NCI-H1694 treated with DMSO at 0.1 percent for 48 hours (cell line): ENCODE measurements at places on chromosomes 7 and 10.

DNA sequence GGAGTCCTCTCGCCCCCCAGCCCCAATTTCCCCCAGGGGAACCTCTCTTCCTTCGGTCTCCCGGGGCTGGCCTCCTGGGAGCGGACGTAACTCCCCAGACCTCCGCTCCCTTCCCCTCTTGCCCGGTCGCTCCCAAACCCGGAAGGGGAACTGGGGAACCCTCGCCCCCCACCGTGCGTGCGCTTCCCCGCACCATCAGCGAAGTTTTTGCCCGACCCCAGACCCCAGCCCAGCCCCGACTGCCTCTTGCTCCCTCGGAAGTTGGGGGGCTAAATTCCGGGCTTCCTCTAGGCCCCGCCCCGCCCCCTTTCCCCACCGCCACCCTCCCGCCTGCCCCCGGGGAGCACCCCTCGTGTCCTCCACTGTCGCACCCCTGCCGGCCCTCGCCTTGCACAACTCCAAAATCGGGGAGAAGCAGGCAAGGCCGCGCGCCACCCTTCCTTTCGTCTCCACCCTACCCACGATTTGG lies 436 bp downstream of the GNB2 start:
- no peak for DNase-seq

DNA sequence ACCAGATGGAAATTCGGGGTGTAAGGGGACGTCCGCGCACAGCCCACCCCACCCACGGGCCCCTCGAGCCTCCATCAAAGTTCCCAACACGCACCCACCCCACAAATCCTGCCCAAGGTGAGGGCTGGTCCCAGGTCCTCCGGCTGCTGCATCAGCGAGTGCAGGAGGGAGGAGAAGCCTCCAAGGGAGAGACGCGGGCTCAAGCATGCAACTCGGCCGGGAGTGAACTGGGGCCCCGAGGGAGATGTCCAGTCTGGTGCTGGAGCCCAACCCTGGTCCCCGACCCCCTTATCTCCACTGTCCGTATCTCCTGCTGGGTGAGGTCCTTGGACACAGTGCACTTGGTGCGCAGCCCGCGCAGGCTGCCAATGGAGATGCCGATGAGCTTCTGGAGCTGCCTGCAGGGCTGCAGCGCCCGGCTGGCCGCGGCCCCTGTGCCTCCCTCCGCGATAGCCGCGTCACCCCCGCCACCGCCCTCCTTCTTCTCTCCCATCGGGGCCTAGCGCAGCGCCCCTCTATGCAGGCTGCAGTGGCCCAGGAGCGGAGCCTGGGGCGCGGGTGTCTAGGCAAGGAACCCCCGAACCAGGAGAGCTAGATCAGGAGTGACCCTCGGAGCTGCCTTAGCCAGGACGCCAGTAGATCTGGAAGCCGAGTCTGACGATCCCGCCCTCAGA lies 489.2 kb downstream of the ZNF33B start:
- DNase-seq, result no peak

- no peak for DNase-seq
Observed at GRCh38 chr10:131160219-131160875, 151.2 kb downstream of the TCERG1L start.

DNA sequence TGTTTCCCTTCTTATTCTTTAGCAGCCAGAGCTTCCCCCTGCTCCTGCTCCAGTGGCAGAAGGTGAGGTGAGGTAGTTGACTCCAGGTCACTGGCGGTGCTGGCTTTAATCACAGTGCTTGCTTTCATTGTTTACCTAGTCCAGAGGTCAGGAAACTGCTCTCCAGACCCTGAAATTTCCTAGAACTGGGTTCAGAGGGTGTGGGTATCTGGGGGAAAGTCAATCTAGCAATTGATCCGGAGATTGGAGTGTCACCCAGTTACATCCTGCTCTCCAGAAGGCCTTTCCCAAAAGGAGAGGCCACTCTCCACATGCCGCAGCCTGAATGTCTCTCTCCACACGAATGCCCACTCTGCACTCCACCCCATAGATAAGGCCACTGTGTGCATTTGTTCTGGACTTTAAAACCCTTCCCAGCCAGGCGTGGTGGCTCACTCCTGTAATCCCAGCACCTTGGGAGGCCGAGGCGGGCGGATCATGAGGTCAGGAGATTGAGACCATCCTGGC lies 2.1 kb upstream of the MBL2 start:
- DNase-seq, result no peak

DNA sequence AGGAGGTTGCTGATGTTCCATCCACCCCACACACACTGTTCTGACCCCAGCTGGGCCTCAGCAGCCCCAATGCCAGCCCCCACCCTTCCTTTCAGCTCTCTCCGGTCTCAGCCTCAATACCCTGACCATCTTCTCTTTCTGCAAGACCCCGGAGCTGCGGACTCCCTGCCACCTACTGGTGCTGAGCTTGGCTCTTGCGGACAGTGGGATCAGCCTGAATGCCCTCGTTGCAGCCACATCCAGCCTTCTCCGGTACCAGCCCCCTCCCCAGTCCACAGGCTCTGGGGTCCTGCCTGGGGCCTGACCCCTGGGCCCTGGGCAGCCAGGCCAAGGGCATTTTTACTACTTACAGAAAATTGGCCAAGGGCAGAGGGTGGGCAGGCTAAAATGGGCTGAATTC lies 2.6 kb downstream of the RGR start:
- DNase-seq, result no peak

- no peak for DNase-seq
Observed at GRCh38 chr10:7444551-7445121, 33.8 kb upstream of the SFMBT2 start.

- DNase-seq, result peak; percentile 47
Observed at GRCh38 chr7:97145068-97145467, 27.6 kb downstream of the SDHAF3 start.

- DNase-seq, result no peak
Observed at GRCh38 chr7:107622429-107622828, 38.2 kb upstream of the SLC26A4 start.

- no peak for DNase-seq
Observed at GRCh38 chr10:133160826-133161471, 930 bp downstream of the KNDC1 start.

DNA sequence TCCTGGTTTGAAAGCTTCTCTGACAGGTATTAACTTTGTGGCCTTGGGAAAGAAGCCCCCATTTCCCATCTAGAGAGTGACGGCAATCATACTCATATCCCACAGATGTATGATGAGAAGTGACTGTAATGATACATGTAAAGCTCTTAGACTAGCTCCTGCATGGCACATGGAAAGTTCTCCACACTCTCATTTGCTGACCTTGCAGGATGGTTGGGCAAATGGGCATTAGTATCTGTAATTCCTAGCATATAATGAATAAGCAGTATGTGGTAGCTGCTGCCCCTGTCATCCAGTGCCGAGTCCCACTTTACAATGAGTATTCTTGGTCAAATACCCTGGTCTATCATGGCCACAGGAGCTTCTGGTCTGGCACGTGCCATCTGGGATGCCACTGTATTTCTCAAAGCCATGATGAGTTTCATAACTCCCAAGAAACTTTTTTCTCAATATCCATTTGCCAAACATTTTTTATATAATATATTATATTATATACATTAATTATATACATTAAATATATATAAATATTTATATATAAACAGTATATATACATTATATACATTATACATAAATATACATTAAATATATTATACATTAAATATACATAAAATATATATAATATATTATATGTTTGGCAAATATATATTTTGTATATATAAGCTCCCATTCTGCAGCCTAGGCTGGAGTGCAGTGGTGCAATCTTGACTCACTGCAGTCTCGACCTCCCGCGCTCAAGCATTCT lies 106.5 kb upstream of the FZD1 start:
- DNase-seq, result no peak

DNA sequence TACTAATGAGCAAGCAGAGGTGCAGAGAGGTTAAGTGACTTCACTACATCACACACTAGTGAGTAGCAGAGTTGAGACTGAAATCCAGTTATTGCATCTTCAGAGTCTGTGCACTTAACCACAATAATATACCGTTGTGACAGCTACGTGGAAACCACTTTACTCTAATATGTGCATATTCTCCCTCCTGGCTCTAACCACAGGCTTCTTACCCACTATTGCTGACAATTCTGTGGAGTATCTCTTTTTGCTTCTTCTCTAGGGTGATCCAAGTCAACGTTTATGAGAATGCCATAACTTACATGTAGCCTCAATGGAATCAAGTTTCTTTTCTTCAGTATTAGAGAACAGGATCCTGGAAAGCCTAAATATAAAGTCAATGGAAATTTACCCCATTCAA lies 64.2 kb upstream of the MEOX2 start:
- DNase-seq, result no peak

GRCh38 chr10:35870665-35871310 lies 228.7 kb upstream of the FZD8 start:
- no peak for DNase-seq

DNA sequence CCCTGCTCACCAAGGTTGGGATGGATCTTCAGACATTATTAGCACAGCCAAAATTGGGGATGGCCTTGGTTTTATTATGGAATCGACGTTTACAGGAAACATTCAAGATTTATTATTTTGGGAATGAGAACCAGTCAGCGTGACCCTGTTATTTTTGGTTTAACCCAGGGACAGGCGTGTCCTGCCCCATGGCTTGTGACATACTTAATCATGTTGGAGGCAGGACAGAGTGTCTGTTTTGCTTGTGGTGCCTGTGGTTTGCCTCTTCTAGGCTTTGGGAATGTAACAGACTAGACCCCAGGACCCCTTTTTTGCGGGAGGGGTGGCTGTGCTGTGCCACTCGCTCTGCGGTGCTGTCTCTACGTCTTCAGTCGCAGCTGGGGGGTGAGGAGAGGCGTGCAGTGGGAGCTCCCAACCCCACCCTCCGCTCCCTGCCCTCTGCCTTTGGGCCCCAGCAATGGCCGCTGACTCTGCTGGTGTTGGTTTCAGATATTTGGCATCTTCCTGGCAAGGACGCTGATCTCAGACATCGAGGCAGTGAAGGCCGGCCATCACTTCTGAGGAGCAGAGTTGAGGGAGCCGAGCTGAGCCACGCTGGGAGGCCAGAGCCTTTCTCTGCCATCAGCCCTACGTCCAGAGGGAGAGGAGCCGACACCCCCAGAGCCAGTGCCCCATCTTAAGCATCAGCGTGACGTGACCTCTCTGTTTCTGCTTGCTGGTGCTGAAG lies 20.1 kb upstream of the SH2D4B start:
- DNase-seq, result no peak

DNA sequence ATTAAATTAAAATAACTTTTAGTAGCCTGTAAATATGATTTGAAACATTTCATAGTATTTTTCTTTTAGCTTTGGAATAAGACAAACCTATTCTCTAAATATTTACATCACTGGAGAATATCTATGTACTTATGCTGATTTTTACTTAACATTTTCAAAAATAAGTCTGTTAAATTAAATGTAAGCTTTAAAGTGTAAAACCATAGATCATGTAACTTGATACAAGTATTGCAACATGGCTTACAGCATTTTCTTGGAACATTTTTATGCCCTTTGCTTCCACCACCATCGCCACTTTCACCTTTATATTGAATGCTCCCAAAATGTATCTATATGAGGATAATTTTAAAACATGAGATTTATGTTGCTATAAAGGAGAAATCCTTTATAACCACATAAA lies 427.1 kb downstream of the GFRA1 start:
- DNase-seq, result no peak

GRCh38 chr10:1560535-1561192 lies 176.7 kb downstream of the ADARB2 start:
- DNase-seq, result no peak

DNA sequence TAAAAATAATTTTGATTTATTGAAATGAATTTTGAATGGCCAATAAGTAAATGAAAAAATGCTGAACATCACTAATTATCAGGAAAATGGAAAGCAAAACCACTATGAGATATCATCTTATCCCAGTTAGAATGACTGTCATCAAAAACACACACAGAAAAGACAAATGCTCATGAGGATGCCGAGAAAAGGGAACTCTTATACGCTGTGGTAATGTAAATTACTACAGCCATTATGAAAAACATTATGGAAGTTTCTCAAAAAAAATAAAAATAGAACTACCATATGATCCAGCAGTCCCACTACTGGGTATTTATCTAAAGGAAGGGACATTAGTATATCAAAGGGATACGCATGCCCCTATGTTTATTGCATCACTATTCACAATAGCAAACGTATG lies 15.8 kb downstream of the SCIN start:
- DNase-seq, result no peak

DNA sequence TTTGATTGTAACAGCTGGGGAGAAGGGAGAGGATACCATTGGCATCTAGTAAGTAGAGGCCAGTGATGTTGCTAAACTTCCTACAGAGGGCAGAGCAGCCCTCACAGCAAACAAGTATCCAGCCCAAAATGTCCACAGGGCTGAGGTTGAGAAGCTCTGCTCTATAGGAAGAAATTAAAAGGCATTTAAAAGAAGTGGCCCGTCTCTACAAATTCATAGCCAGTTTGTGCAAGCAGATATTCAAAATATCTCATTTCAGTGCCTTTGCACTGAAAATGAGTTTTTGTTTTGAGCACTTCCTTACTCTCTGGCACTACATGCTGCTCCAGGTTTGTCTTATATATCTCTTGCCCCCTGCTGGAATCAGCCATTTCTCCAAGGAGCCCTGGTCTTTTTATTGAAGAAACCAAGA lies 330.0 kb downstream of the BBS9 start:
- peak; percentile 23 for DNase-seq

- no peak for DNase-seq
Observed at GRCh38 chr10:120279196-120279595, 177.8 kb upstream of the PLPP4 start.

DNA sequence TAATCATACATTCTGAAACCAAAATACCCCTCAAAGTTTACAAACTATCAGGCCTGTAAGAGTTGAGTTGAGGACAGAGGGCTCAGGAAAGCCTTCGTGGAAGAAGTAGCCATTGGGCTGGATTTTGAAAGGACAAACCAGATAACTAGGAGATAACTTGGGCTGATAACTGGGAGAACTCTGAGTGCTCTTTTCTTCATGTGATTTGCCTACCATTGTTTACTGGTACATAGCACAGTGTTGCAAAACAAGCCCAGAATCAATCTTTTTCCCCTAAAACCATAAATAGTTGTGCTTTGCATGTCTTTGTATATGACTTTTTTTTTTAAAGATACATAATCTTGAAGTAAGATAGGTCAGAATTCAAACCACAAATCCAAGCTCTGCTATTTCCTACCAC lies 106.7 kb upstream of the ITGB1 start:
- no peak for DNase-seq

GRCh38 chr7:29285444-29285793 lies 90.8 kb downstream of the CHN2 start:
- DNase-seq, result no peak

GRCh38 chr10:70492786-70493659 lies 14.5 kb downstream of the PALD1 start:
- no peak for DNase-seq

DNA sequence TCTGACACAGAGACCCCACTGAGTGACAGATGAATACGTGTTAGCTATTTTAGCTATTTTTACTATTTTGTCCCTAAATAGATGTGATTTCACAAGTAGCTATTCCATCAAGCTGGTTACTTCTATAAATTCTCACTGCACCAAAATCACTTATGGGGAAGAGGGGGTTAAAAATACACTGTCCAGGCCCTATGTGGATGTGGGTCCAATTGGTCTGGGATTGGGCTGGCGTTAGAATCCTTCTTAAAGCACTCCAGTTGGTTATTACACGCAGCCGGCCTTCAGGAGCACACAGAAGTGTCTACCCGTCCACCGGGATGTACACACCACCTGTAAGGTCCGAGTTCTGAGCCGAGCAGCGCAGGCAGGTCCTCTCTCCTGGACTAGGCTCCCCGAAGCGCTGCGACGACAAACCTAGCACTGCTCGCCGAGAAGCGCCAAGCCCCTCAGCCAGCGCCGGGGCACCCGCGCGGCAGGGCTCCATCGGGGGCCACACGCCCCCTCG lies 222.3 kb upstream of the MKLN1 start:
- DNase-seq, result no peak
